H9 (cell line): ENCODE measurements at places on chromosomes 2 and 18. TPM values are rescaled to one million over a fixed set of nuclear protein-coding genes. Genes with fewer than 3 reads are reported as not detected.
A peak's percentile ranks its signal among the peaks of the same experiment; 100 is the strongest.

DNA sequence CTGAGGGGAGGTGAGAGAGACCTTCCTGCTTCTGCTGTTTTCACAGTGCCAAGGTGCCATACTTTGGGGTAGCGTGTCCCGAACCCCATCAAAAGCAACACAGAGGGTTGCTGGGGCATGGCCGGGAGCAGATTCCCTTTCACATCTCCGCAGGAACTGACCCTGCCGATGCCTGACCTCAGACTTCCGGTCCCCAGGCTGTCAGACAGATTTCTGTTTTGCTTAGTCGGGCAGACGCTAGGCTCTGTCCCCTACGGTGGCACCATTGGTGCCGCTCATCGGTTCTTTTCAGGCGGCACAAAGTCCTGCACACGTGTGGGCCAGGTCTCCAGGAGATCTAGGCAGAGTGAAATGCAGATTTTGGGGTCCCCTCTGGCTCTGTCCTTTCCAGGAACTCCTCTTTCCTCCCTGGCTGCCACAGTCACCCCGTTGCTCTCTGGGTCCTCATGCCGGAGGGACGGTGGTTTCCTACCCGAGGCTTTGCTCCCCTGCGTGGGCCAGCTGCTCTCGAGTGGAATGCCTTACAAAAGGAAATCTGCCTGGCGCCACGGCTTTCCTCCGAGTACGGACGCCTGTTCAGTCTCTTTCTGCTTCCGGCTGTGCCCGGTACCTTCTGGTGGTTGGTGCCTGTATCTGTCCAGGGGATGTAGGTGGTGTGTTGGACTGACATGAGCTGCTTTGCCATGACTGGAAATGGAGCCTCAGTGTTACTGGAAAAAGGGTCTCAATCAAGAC, 39.3 kb downstream of the RTP5 start:
- DNase-seq = peak; percentile 24

- DNase-seq = no peak
Measured at GRCh38 chr2:86195808-86196387, 636 bp upstream of the IMMT start.

DNA sequence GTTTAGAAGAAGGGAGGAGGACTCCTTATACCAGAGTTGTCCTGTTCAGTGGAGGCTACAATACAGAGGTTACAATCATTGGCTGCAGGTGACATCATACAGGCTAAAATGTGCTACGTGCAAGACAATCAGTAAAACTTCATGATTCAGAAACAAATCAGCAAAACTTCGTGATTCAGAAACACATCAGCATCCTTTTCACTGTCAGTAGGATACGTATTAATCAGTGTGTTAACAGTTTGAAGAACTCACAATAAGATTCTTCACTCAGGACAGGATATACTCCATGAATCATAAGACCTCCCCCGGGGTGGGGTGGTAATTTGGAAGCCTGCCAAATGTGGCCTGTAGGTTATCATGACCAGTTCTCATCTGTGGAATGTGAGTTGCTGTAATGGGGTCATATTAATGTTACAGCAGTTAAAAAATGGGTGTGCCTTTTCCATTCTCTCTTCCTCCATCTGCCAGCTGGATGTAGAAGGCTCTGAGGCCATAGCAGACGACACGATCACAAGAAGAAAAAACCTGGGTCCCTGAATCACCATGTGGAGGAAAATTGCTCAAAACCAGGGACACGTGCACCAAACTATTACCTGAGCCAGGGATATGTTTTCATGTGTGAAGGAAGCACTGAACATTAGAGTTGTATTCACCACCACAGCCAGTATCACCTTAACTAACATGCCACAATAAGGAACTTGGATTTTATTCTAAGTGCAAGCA, 134.8 kb upstream of the CREB1 start:
- no peak for DNase-seq

- no peak for DNase-seq
Measured at GRCh38 chr18:46158499-46158898, 54.3 kb downstream of the HAUS1 start.

- no peak for DNase-seq
Measured at GRCh38 chr2:116545286-116546068, 1269.0 kb upstream of the DDX18 start.

DNA sequence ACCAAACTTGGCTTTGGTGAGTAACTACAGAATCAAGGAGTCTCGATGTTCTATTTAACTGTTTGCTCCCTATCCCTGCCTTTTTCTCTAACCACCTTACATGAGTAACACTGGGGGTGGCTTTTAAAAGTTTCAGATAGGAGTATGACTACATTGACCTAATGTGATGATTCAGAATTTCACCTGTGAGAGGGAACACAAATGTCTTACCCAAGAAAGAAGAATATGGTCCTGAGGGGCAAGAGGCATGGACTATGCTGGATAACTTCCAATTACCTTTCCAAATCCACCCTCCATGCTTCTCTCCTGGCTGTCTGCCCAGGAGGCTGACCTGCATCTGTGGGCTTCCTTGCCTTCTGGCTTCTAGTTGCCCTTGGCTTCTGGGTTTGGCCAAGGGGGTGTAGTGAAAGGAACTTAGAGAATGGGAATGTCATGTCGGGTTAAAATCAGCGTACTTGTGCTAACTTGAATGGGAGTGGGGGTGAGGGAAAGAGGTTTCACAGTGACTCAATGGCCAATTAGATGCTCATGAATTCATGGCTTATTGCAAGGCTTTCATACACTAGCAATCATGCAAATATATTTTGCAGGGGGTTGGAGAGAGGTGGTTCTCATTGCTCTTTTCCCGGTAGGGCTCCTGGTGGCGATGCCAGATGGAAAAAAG, 5.3 kb upstream of the IL36G start:
- DNase-seq = no peak

DNA sequence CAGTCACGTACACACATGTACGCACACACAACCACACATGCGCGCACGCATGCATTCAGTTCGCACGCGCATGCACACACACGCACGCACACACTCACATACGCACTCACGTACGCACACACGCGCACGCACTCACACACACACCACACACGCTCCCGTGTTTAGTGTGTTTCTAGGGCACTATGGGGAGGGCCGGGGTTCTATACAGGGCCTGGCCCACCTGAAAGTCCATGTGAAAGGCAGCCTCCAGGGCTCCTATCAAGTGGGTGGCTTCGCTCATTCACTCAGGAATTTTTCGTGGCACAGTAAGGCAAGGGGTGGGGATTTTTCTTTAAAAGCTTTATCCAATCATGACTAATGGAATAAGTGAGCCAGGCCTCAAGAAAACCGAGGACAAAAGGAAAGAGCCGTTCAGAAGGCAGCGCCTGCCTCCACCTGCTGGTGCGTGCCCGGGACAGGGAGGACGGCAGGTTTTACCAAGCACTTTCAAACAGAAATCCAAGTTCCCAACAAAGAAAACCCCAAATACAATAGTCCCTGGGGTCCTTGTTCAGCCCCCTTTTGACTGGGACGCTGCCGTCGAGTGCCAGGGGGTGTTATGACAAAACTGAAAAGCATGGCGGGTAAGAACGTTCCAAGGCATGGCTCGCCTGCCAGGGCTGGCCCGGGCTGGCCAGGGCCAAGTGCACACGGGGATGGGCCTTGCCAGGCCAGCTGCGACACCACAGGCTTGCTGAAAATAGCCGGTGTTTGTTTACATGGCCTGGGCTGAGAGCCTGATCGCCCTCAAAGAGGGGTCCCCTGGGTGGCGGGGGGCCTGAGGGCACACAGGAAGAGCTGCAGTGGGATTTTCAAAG, 110.0 kb downstream of the HDAC4 start:
- DNase-seq = no peak

DNA sequence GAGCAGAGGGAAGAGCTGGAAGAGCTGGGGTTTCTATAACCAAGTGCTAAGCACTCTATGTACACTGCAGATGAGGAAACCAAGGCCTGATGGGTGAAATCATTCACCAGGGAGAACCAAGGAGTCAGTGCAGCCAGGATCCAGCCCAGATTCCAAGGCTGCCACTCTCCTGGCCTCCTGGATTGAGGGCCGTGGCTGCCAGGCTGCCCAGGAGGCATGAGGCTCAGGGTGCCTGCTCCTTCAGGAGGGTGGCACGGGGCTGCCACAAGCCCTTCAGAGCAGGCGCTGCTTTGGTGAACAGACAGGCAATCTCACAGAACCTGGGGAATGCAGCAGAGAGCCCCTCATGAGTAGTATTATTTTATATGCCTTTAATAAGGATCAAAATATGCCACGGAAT, 293.7 kb upstream of the HDAC4 start:
- DNase-seq = no peak

- DNase-seq = no peak
Measured at GRCh38 chr2:160257041-160257742, 57.1 kb upstream of the ITGB6 start.

DNA sequence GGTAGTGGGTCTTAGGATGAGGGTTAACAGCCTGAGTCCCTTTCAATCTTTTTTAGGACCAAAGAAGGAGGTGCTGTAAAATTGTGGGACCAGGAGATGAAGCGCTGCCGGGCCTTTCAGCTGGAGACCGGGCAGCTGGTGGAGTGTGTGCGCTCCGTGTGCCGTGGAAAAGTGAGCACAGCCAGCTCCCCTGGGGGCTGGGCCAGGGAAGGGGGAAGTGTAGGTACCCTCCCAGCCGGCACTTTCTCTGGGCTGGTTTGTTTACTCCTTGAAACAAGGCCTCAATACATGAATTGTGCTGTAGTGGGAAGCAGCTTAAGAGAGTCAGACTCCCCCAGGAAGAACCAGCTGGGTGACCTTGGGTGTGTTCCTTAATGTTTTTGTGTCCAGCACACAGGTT, 90.1 kb downstream of the RTN4 start:
- no peak for DNase-seq

PRKCE gene
- total RNA-seq = 1.3 TPM in 2 replicates

SP140 gene
- 0.31 and 0.70 TPM in 2 replicates for total RNA-seq

FOXD4L1 gene
- 0.09 TPM in 1 of 2 replicates, not detected in the other for total RNA-seq
